ENCODE measurements at places on chromosomes 12 and 14.

- no peak for DNase-seq
Observed at GRCh38 chr12:113152196-113152834, 2.8 kb downstream of the CFAP73 start.

GRCh38 chr14:95318399-95319311 is 1.1 kb downstream of the CLMN start:
- no peak for DNase-seq

DNA sequence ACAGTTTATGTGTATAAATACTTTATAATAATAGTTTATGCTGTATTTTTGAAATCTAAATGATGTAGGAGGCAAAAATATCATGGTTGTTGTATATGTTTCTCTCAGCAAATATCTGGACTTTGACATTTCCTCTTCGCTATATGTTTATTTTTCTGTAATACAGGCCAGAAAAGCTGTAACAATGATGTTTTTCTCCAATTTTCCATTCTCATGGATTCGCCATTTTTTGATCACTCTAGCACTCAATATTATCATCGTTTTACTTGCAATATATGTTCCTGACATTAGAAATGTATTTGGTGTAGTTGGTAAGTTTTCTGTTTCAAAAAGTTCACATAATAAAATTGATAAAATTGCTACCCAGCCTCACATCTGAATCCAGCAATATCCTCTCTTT is 70.6 kb downstream of the SLC38A6 start:
- DNase-seq, result no peak

DNA sequence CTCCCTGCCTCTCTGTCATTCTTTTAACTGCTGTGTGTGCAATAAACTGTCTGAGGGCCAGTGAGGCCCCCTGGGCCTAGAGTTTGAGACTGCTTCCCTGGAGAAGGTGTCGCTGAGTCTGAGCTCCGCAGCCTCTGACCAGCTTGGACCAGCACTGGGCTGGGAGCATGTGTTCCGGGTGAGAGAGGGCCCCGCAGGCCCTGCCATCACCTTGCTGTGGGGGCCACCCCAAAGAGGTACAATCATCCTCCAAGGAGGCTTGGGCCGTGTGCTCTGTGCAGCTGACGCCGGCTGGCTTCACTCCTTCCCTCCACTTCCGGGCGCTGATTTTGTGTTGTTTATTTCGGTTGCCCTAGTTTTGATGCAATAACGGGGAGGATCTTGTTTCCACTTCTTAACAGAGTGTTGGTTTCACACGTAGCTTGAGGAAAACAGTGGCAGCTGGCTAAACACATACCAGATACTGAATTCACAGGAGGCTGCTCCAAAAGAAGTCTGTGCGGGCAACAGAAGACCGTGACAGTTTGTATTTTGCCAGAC is 121.6 kb downstream of the TMEM132C start:
- DNase-seq, result peak; percentile 23

- no peak for DNase-seq
Observed at GRCh38 chr14:74176400-74176793, 62.9 kb upstream of the VSX2 start.

DNA sequence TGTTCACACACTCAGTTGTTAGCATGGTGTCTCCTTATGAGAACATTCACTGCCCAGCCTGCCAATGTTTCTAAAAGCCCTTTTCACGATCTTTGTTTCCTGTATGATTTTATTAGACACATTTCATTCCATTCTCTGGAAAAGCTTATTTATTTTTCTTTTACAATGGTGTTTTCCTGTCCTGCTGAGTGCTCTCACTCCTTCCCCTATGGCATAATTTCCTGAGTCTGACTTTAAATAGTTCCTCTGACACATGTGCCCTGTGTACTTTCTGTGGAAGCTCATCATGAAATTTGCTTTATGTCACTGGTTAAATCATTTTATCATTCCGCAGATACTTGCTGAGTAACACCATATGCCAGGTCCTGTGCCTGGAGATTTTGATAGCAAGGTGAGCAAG is 612.0 kb downstream of the FLRT2 start:
- DNase-seq, result no peak

DNA sequence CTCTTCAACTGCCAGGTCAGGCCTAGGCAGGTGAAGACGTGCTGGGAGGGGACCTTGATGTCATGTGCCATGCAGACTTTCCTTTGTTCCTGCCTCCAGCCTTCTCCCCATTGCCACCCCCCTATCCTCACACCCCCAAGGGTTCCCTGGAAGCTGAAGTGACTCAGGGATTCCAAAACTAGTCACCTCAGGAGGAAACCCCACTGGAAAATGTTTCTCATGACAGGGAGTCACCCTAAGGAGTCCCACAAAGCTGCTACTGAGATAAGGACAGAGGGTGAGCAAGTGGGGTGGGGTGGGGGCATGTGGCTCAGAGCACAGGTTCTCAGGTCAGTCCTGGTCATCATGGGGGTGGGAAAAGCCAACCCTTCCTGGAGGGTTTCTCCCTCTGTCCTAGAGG is 2.4 kb upstream of the IL25 start:
- DNase-seq, result no peak

DNA sequence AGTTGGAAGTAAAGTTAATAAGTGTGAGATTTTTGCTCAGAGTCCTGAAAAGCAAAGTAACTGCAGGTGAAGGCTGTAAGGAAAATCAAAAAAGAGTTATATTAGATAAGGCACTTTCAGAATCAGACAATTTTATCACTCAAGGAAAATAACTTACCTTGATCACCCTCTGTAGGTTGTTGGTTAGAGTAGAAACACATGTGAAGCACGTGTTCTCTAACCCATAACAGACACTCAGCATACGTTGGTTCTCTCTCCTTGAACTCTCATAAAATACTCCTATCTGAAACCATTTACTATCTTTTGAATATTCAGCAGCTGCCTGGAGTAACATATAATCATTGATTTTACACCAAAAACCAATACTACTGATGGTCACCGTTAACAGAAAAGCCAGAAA is 335.5 kb downstream of the KCNH5 start:
- no peak for DNase-seq

- DNase-seq, result no peak
Observed at GRCh38 chr14:58783792-58784511, 146.2 kb downstream of the DACT1 start.

- no peak for DNase-seq
Observed at GRCh38 chr12:68439368-68440045, 107.3 kb upstream of the MDM1 start.

GRCh38 chr14:75597149-75597548 is 18.7 kb downstream of the FLVCR2 start:
- no peak for DNase-seq

- DNase-seq, result peak; percentile 55
Observed at GRCh38 chr12:80867941-80868340, 69.8 kb downstream of the LIN7A start.

DNA sequence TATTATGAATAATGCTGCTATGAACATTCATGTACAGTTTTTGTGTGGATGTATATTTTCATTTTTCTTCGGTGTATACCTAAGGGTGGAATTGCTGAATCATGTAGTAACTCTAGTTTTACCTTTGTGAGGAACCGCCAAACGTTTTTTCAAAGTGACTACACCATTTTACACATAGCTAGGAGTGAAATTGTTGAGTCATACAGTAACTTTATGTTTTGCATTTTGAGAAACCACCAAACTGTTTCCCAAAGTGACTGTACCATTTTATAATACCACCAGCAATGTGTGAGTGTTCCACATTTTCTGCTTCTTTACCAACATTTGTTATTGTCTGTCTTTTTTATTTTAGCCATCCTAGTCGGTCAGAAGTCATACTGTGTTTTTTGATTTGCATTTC is 3.1 kb upstream of the TPH2 start:
- DNase-seq, result no peak

DNA sequence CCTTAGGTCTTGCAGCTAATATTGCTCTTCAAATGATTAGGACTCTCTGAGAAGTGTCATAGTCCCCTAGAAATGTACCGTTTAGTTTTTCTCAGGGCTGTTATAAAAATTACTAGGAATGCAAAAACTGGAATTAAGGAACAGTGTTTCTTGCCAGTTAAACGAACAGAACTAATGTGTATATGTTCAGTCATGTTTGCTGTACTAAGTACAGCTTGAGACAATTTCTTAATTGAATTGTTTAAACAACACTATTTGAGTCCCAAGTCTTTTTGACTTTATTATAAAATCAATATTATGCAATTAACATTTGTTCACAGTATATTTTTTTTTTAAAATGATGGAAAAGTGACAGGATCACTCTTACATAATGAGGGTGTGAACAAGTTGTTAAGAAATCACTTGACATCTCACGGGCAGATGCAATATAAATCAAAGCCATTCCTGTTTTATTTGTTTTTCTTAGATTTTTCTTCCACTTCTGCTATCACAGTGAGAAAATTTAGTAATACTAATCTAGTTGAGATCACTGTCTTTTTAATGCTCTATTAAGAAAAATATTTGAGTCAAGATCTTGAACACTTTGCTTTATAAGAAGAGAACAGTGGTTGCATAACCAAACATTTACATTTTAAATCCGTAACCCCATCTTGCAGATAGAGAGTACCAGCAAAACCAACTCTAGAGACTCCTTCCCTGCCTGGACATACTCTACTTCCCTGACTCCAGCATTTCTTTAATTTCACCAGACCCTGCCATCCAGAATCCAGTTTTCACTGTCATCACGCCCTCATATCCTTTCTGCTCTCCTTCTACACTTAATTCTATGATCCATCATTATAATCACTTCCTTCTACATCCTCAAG is 140.7 kb upstream of the KITLG start:
- DNase-seq, result no peak

- DNase-seq, result no peak
Observed at GRCh38 chr14:85040046-85040685, 489.8 kb upstream of the FLRT2 start.

DNA sequence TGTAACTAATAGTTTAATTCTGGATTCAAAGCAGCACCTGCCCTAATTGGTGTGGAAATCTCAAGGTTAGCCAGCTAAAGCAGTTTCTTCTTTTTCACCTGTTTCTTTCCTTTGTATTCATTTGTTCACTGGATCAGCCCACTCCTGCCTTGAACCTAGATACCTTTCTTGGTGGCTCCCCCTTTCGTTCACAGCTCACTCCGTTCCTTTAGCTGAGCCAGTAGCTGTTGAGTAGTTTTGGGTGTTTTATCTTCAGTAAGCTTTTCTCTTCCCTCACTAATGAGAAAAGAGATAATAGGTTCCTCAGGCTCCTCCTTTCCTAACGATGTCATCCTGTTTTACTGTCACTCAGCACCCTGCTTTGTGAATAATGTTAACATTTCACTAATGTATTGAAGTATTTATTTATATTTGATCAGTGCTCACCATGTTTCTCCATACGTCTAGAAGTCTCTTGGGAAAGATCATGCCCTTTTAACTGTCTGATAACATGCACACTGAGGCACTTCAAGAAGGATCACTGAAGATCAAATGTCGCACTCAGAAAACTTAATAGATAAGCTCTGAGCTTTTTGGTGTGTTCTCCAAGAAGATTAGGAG is 121.1 kb downstream of the TGFB3 start:
- no peak for DNase-seq

- no peak for DNase-seq
Observed at GRCh38 chr12:106861984-106862916, 87.8 kb downstream of the RIC8B start.

- no peak for DNase-seq
Observed at GRCh38 chr14:93741556-93742230, 46.6 kb downstream of the PRIMA1 start.

- DNase-seq, result no peak
Observed at GRCh38 chr12:113186033-113186365, 478 bp downstream of the RITA1 start.

DNA sequence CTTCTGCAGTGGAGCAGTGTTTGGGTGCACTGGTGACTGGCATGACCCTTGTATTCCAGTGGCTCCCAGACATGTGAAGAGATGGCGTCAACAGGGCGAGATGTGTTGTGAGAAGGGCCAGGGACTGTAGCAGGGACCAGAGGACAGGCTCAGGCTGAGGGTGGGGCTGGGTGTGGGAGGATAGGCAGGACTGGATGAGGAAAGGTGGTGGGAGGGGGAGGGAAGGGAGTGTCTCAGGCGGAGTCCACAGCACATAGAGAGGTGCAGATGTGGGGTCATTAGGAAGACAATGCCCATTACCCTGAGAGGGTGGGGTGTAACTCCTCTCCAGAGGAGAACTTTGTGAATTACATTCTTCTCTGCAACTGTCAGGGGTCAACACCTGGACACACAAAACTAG is 78.5 kb downstream of the DICER1 start:
- no peak for DNase-seq

DNA sequence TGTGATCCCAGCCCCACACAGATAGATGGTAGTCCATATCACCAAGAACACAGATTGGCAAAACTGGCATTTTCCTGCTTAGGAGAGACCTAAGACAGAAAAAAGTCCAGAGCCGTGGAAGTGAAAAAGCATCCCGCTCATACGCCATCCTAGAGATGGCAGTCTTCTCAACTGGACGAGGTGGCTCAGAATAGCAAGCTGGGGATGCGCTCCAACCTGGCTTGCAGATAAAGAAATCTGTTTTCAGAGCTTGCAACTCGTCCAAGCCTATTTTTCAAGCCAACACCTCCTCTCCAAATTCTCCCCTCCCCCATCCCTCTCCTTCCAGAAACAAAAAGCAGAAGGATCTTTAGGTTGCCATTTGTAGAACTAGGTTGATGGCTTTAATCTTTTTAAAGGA is 74.3 kb upstream of the OTX2 start:
- no peak for DNase-seq
